ENCODE measurements at places on chromosomes 6 and 20.

DNA sequence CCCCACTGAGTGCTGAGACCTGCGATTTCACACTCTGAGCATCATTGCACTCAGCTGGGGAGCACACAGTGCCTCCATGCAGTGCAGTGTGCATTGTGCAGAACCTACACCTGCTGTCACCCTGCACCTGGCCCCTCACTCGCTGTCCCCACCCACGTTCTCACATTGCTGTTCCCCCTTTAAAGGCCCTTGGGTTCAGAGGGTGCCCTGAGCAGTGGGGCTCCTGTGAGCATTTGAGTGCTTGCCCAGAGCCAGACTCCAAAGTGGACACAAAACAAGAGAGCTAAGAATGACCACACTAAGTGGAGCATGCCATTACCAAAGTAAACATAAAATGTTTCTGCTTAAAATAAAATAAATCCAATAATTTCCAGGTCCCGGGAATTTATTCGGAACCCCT lies 131.0 kb upstream of the CST7 start:
- H3K27me3 ChIP-seq: no peaks in the 10 kb centered on the region
- no peaks in the 10 kb centered on the region for H3K36me3 ChIP-seq
- no peak overlapping the region for H3K4me3 ChIP-seq
- H3K4me1 ChIP-seq: no peaks in the 10 kb centered on the region

DNA sequence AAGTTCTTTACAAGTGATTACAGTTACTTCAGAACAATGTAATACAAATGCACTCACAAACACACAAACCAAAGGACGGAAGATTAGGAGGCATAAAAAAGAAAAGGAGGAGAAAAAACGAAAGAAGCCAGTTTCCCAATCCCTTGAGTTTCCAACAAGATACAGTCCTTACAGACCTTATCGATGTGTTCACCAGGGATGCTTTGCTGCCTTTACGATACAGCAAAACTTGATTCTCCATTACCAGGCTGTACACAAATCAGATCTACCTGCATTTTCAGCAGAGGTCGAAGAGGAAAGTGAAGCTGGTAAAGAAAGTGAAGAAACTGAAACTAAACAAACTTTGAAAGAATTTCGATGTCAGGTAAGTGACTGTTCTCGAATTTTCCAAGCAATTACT lies 62.6 kb upstream of the SMIM8 start:
- H3K4me3 ChIP-seq: no peak overlapping the region
- H3K36me3 ChIP-seq: peaks cover 31% of the 10 kb centered on the region
- no peaks in the 10 kb centered on the region for H3K4me1 ChIP-seq
- DNase-seq: no peak
- H3K27me3 ChIP-seq: no peaks in the 10 kb centered on the region
- H3K27ac ChIP-seq: no peak overlapping the region

DNA sequence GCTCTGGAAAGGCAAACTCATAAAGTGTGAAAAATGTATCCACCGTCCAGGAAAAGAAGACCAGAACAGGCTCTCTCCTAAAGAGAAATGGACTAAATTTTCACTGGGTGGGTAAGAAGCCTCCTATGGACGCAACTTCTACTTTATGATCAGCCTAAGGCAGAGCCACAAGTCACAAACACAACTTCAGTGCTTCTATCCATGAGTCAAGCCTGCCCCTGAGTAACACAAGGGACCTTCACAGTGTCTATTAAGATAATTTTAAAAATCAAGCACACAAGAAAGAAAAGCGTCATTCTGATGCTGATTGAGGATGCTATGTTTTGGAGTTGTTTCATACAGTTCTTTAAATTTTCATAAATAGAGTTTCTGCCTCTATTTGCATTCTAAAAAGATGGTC lies 601.7 kb upstream of the ARID1B start:
- H3K4me3 ChIP-seq: no peak overlapping the region
- DNase-seq: no peak
- no peak overlapping the region for H3K27ac ChIP-seq
- no peaks in the 10 kb centered on the region for H3K27me3 ChIP-seq

DNA sequence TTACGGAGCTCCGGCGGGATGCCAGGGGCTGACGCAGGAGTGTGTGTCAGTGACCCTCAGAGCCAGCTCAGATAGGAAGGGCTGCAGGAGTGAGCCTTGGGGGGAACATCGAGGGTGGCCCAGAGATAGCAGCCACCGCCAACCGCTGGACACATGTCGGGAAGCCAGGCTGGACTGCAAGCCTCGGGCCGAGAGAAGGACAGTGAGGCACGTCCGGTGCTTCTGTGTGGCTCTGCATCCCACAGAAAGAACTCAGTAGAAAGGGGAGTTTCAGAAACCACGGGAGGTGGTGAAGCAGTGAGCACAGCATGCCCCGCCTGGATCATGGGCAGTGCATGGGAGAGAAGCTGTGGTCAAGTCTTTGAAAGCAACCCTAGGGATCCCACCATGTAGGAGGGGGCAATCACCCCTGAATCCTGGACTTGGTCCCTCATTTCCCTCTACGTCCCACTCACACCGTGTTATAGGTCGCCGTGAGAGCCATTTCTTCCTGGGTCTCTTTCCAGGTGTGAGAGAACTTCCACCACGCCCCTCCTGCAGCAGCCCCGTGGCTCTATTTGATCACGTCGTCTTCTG lies 383.7 kb upstream of the CDH4 start:
- no peak overlapping the region for H3K4me3 ChIP-seq
- no peak for DNase-seq
- no peaks in the 10 kb centered on the region for H3K36me3 ChIP-seq
- no peaks in the 10 kb centered on the region for H3K27me3 ChIP-seq
- no peak overlapping the region for H3K27ac ChIP-seq

GRCh38 chr20:10621149-10621548 lies 52.6 kb downstream of the JAG1 start:
- H3K4me3 ChIP-seq: no peak overlapping the region
- H3K4me1 ChIP-seq: no peaks in the 10 kb centered on the region
- no peak for DNase-seq
- H3K27me3 ChIP-seq: no peaks in the 10 kb centered on the region

Measured in CD4-positive, alpha-beta T cell (primary cell).